ENCODE measurements at places on chromosomes 12 and 14.

DNA sequence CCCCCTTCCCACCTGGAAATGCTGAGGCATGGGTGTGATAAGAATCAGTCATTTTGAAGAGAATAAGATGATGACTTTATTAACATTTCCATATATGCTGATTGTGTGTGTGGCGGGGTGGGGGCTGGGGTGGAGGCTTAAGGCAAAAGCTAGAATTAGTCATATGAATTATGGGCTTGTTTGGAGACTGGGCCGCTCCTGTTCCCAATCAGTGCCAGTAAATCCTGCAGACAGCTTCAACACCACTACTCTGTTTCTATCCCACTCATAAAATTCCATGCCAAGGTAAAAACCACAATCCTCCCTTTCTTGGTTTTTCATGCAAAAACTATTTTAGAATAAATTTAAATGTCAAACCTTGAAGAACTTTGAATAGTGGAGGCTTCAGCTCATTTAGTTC is 29.9 kb upstream of the SLC38A2 start:
- no peak for DNase-seq

GRCh38 chr14:95830386-95830785 is 46.2 kb upstream of the TUNAR start:
- no peak for DNase-seq

- peak; percentile 83 for DNase-seq
Observed at GRCh38 chr12:101634724-101635123, 40.0 kb downstream of the MYBPC1 start.

DNA sequence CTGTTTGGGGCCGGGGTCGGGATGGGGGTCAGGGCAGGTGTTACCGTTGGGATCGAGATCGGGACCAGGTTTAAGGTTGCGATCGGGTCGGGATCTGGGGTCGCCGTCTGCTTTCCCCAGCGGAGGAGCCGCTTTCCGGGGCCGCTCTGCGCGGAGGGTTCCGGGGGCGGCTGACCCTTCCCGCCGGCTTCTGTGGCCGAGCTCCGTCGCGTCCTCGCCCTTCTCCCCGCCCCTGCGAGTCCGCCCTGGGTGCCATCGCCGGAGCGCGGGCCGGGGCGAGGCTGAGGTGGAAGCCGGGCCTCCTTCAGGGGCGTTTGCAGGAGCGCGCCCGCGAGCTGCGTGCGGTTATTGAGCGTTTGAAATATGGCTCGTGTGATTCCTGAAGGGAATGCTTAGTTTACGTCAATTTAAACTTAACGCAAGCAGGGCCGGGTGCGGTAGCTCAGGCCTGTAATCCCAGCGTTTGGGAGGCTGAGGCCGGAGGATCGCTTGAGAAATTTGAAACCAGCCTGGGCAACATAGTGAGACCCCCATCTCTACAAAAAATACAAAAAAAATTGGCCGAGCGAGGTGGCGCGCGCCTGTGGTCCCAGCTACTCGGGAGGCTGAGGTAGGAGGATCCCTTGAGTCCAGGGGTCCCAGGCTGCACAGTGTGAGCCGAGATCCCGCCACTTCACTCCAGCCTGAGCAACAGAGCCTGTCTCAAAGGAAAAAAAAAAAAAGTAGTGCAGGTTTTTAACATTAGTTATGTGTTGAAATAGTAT is 620 bp downstream of the PGAM5 start:
- DNase-seq = no peak

- DNase-seq = no peak
Observed at GRCh38 chr14:102777711-102778337, 575 bp downstream of the TRAF3 start.

DNA sequence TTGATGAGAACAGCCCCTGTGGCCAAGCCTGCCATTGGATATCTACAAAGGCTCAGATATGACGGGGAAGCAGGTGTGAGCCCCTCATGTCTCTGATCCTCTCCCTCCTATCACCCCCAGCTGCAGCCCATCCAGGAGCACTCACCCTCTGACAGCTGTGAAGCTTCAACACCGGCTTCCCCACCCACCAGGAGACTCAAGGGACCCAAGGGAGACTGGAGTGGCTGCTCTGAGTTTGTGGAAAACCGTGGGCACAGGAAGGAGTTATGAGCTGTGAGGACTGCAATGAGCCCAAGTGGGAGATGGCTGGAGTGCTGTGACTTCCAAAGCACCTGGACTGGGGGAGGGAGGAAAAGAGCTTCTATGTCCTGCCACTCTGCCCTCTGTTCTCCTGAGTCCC is 7.9 kb downstream of the IFI27L2 start:
- no peak for DNase-seq

Data from MV-4-11 (cell line).